Activated CD8-positive, alpha-beta memory T cell treated with anti-CD3 and anti-CD28 coated beads, Interleukin-2, amount 50 U/mL, for 4 hours (primary cell): ENCODE measurements at places on chromosomes 13 and 19.

DNA sequence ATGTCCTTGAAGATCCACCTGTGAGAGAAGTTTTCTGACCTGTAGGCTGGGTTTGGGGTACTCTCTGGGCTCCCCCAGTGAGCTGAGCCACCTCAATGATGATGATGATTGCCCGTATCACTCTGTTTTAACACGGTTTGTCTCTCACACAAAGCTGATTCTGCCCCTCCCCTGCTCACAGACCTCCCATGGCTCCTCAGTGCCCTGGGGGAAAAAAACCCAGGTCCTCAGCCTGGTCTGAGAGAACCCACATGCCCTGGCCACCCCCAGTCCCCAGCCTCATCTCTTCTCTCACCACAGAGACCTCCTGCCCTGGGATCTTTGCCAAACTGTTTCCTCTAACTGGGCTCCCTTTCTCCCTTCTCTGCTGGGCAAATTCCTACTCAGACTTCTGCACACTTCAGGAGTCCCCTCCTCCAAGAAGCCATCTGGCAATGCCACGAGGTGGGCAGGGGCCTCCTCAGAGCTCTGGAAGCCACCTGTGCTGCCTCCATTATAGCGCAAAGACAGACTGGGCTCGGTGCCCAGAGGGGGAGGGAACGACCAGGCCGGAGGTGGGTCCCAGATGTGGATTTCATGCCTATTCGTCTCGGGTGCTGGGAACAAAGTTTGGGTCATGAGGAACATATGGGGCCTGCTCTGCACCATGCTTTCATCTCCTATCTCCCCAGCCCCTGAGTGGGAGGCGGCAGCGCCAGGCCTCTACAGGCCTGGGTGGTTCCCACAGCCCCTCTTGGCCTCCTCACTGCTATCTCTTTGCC, 8.5 kb upstream of the CA11 start:
- DNase-seq = no peak

DNA sequence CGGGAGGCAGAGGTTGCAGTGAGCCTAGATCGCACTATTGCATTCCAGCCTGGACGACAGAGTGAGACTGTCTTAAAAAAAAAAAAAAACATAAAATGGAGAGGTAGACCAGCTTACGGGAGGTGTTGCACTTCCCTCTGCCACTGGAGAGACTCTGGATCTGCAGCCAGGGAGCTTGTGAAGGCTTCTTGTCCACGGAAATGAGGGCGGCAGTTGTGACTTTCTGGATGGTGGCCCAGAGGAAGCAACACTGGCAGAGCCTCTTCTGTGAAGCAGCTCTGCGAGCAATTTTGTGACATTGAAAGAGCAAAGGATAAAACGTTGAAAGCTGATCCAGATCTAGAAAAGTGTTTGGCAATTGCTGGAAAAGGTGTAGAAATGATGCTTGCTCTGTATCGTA, 10.4 kb downstream of the SPINT2 start:
- no peak for DNase-seq

DNA sequence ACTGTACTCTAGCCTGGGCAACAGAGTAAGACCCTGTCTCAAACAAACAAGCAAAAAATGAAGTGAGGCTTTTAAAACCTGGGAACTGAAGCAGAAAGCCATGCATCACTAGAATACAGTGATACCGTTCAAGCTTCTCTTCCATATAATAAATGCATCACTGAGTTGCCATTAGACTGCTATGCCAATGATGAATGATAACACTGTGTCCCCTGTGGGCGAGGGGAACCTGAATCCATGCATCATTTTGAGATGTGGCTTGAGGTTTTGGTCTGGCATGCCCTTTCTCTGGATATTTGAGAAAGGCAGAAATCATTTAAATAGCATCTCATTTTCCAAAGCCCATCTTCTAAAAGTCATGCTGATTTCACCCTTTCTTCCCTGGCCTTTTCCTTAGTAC, 1.5 kb upstream of the FAM124A start:
- no peak for DNase-seq

- no peak for DNase-seq
These were observed 723.8 kb downstream of the DIAPH3 start for GRCh38 chr13:59439776-59440428.

DNA sequence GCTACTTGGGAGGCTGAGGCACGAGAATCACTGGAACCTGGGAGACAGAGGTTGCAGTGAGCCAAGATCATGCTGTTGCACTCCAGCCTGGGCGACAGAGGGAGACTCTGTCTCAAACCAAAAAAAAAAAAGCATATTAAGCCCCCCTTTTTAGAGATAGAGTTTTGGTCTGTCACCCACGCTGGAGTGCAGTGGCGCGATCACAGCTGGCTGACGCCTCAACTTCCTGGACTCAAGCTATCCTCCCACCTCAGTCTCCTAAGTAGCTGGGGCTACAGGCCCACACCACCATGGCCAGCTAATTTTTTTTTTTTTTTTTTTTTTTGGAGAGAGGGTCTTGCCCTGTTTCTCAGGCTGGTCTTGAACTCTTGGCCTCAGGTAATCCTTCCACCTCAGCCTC, 34.2 kb upstream of the MAP3K10 start:
- no peak for DNase-seq

DNA sequence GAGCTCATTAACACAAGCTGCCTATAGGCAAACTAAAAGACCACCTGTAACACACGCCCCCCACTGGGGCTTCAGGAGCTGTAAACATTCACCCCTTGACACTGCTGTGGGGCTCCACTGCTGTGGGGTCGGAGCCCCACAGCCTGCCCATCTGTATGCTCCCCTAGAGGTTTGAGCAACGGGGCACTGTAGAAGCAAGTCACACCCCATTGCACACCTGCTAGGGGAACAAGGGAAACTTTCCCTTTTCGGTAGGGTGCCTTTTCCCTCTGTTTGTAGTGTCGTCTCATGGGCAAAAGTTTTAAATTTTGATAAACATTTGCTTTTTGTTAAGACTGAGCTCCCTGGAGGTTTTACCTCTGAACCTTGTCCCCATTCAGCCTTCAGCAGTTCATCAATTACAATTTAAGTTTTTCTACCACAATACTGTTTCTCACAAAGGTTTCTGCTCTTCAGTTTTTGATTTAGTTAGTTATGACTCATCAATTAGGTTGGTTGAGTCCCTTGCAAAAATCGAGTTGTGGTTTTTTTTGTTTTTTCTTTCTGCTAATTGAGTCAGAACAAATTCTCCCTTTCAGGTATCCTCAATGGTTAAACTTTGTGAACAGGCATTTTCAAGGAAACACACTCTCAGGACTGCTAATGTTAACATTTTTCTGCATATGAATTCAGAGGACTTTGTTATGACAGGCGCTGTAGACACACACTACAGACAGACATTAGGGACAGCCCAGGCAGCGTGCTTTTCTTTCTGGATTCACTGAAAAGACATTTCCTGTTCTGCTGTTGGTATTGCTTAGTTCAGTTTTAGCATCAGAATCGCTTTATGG, 35.1 kb downstream of the ZNF433 start:
- DNase-seq = no peak

- DNase-seq = no peak
These were observed 25.2 kb downstream of the ANKRD27 start for GRCh38 chr19:32649751-32650150.

- DNase-seq = no peak
These were observed 25.1 kb downstream of the VAV1 start for GRCh38 chr19:6797646-6798045.

GRCh38 chr13:30850204-30850866, 55.7 kb upstream of the MEDAG start:
- DNase-seq = no peak

- no peak for DNase-seq
These were observed 52.4 kb downstream of the CHST8 start for GRCh38 chr19:33673996-33674625.

DNA sequence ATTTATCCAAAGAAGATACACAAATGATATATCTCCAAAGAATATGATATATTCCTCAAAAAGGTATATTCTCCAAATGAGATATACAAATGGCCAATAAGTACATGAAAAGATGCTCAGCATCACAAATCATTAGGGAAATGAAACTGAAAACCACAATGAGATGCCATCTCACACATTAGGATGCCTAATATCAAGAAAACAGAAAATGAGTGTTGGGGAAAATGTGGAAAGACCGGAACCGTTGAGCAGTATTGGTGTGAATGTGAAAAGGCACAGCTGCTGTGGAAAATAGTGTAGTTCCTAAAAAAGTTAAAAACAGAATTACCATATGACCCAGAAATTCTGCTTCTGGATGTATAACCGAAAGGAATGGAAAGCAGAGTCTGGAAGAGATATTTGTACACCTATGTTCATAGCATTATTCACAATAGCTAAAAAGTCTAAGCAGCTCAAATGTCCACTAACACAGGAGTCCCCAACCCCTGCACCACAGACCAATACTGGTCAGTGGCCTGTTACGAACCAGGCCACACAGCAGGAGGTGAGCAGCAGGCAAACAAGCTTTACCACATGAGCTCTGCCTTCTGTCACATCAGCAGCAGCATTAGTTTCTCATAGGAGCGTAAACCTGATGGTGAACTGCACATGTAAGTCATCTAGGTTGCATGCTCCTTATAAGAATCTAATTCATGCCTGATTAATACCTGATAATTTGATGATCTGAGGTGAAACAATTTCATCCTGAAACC, 291.9 kb downstream of the PCDH20 start:
- DNase-seq = no peak

GRCh38 chr19:1273263-1274041, 1.9 kb upstream of the FAM174C start:
- no peak for DNase-seq

DNA sequence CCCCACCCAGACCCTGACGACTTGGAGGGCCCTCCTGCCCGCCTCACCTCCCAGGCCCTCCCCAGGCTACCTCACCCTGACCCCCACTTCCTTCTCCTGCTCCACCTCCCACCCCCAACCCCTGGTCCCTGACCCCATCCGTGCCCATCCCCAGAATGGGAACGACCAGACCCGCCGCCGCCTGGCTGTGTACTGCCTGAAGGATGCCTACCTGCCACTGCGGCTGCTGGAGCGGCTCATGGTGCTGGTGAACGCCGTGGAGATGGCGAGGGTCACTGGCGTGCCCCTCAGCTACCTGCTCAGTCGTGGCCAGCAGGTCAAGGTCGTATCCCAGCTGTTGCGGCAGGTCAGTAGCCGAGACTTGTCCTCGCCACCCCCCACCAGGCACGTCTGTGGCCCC, 11.9 kb upstream of the SPIB start:
- no peak for DNase-seq

GRCh38 chr13:81058916-81059290, 718.0 kb upstream of the SPRY2 start:
- DNase-seq = no peak

DNA sequence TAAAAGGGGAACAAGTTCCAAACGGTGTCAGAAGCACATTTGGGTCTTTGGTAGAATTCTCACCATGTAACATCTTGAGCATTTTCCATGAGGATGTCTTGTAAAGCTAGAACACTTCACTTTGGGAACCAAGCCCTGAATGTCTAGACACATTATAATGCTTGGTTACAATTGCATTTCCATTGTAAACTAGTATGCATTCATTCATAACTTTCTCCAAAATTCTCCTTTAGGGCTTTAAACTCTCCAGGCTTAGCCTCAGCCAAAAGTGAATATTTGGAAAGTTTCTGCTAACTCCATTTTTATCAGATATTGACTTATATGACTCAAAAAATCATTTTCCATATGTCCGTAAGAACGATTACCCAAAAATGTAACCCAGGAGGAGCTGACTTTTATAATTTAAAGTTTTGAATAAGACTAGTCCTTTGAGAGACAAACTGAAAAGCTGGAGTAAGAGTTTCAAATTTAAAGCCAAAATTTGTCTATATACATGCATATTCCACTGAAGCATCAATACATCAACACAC, 1170.4 kb downstream of the EFNB2 start:
- no peak for DNase-seq

GRCh38 chr13:73578251-73578875, 519.6 kb downstream of the KLF5 start:
- no peak for DNase-seq

- DNase-seq = no peak
These were observed 102.3 kb downstream of the STOML3 start for GRCh38 chr13:38888309-38888708.

GRCh38 chr19:13847407-13848339, 29.3 kb upstream of the NANOS3 start:
- DNase-seq = peak; percentile 79

GRCh38 chr19:49073514-49074378, 1.2 kb upstream of the KCNA7 start:
- no peak for DNase-seq

DNA sequence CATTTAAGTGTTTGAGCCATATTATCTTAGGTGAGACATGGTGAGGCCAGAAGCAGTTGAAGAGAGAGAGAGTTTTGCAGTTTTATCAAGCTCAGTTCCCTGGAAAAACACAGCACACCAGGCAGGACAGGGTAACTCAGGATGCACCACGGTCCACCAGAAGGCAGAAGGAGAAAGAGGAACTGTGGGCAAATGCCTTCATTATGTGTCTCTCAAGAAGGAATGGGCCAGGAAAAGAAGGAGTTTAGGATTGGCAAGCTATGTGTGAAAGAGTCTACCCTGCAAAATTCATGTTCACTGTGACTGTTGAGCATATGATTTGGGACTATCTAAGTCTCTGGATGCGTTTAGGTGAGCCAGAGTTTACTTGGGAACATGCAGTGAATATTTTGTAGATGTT, 934.5 kb upstream of the MIR17HG start:
- DNase-seq = no peak

GRCh38 chr13:46665633-46666482, 112.9 kb downstream of the LRCH1 start:
- DNase-seq = no peak

- DNase-seq = no peak
These were observed 155.6 kb downstream of the TM9SF2 start for GRCh38 chr13:99656844-99657381.

- no peak for DNase-seq
These were observed 30.8 kb downstream of the CCNE1 start for GRCh38 chr19:29842471-29843179.

DNA sequence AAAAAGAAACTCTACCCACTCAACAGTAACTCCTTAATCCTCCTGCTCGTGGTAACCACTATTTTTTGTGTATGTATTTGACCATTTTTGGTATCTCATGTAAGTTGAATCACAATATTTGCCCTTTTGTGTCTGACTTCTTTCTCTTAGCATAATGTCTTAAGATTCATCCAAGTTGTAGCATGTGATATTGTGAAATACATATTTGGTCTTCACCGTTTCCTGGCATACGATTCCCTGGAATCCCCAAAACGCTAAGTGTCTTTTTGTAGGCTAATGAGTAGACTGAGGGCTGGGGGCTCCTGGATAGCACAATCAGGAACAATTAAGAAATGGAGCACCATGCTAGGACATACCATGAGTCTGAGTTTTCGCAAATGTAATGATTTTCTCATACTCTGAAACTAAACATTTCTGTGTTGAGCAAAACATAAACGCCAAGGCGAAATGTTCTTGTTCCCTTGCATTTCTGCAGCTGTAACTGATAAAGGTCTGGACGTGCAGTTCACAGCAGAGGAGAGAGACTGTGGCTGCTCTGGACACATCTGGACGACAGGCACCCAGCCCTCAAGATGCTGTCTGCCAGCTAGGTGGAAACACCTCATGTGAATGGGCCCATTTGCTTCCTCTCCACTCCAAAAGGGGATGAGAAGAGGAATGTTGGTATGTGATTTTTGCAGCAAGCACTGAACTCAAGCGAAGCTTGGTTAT, 38.4 kb downstream of the BRD4 start:
- no peak for DNase-seq

- DNase-seq = no peak
These were observed 17.9 kb downstream of the COG3 start for GRCh38 chr13:45482571-45483173.

GRCh38 chr19:42762789-42763188, 2.7 kb downstream of the PSG8 start:
- DNase-seq = no peak

- no peak for DNase-seq
These were observed 18.7 kb upstream of the B3GNT3 start for GRCh38 chr19:17775991-17776803.

GRCh38 chr13:47813718-47814117, 187.4 kb downstream of the SUCLA2 start:
- no peak for DNase-seq
